Muscle of leg (tissue), 16 donors: ENCODE measurements at places on chromosomes 2 and 18. TPM values are rescaled to one million over a fixed set of nuclear protein-coding genes. Genes with fewer than 3 reads are reported as not detected.

REG1B gene
- polyA plus RNA-seq: not detected

CHST9 gene
- 0.26 TPM for polyA plus RNA-seq

ALPI gene
- polyA plus RNA-seq: 3.7 TPM

EVA1A gene
- polyA plus RNA-seq: 6.5 TPM

HOXD9 gene
- 1.8 TPM for polyA plus RNA-seq

MAL gene
- polyA plus RNA-seq: 3.2 TPM

SLC4A3 gene
- 8.3 TPM for polyA plus RNA-seq

- no peak overlapping the region for H3K4me3 ChIP-seq
- H3K4me1 ChIP-seq: peaks cover 4% of the 10 kb centered on the region
- no peaks in the 10 kb centered on the region for H3K36me3 ChIP-seq
- H3K27me3 ChIP-seq: no peaks in the 10 kb centered on the region
- no peak overlapping the region for H3K27ac ChIP-seq
Observed at GRCh38 chr2:156457523-156458517, 21.6 kb downstream of the GPD2 start.

GRCh38 chr2:105324732-105325131 is 4.8 kb downstream of the TGFBRAP1 start:
- no peak for DNase-seq
- H3K27ac ChIP-seq: no peak overlapping the region
- no peaks in the 10 kb centered on the region for H3K27me3 ChIP-seq
- H3K36me3 ChIP-seq: no peaks in the 10 kb centered on the region

DNA sequence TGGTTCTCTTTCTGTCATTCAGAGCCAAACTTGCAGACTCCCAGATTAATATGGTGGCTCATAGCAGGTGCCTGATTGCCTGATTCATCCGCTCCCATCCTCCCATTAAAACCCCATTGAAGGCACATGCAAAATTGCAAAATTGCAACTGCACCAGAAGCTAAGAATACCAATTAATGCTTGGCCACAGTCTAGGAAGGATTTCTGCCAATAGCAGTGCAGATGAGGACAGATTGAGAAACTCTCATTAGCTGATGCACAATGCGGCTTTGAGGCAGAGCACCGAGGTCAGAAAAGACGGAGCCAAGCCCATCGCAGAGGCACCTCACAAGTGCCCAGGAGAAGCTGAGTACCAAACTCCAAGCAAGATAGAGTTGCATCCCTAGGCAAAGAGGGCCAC is 172.8 kb downstream of the ARL4C start:
- H3K4me3 ChIP-seq: no peak overlapping the region
- H3K36me3 ChIP-seq: no peaks in the 10 kb centered on the region
- no peaks in the 10 kb centered on the region for H3K4me1 ChIP-seq
- no peaks in the 10 kb centered on the region for H3K27me3 ChIP-seq
- no peak for DNase-seq

DNA sequence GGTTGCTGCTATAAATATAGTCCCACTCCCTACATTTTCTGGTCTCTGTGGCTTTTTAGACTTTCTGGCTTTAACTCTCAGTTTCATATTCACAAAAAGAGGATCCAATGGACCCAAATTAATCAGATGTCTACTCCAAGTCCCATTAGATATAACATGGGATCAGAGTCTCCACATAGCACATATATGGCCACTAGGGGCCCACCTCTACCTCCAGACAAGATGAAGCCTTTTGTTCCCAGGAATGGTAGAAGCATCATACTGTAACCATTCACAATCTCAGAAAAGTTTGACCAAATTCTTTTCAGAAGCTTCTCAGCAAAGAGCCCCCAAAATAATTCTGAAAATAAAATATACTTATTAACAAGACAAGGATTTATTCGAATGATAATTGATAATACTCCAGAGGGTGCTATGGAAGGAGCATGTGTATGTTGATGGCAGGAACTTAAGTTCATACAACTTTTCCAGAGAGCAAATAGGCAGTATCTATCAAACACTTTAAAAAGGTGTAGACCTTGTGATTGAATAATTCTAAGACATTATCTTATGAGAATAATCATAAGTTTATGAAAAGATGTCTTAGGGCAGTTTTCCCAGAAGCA is 382.3 kb upstream of the CRIM1 start:
- H3K27me3 ChIP-seq: no peaks in the 10 kb centered on the region
- H3K4me3 ChIP-seq: no peak overlapping the region
- peak overlapping the region; percentile 82 for H3K27ac ChIP-seq
- H3K4me1 ChIP-seq: peaks cover 3% of the 10 kb centered on the region

GRCh38 chr18:80181642-80182461 is 65.5 kb downstream of the PARD6G start:
- H3K27me3 ChIP-seq: no peaks in the 10 kb centered on the region
- H3K4me1 ChIP-seq: peaks cover 4% of the 10 kb centered on the region
- H3K36me3 ChIP-seq: no peaks in the 10 kb centered on the region
- peak; percentile 23 for DNase-seq

DNA sequence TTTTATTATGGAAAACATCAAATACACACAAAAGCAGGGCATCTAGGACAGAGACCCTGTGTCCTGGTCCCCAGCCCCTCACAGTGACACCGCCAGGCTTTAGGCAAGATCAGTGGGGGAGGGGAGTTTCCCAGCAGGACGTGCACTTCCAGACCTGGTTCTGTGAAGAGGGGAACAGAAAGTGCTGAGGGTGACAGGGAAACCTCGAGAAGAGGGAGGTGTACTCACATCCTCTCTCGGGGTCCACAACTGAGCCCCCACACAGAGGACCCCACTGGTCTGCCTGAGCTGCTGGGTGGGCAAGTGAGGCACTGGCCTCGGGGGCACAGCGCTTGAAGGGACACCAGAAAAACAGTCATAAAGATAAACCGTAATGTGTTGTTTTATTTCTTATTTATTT is 4.4 kb upstream of the GPR35 start:
- H3K36me3 ChIP-seq: no peaks in the 10 kb centered on the region
- H3K4me3 ChIP-seq: no peak overlapping the region
- no peaks in the 10 kb centered on the region for H3K27me3 ChIP-seq

- no peak overlapping the region for H3K4me3 ChIP-seq
- no peak overlapping the region for H3K27ac ChIP-seq
- no peak for DNase-seq
- H3K4me1 ChIP-seq: peaks cover 15% of the 10 kb centered on the region
- peaks cover 48% of the 10 kb centered on the region for H3K27me3 ChIP-seq
Observed at GRCh38 chr2:98348066-98348561, 1.9 kb downstream of the CNGA3 start.

DNA sequence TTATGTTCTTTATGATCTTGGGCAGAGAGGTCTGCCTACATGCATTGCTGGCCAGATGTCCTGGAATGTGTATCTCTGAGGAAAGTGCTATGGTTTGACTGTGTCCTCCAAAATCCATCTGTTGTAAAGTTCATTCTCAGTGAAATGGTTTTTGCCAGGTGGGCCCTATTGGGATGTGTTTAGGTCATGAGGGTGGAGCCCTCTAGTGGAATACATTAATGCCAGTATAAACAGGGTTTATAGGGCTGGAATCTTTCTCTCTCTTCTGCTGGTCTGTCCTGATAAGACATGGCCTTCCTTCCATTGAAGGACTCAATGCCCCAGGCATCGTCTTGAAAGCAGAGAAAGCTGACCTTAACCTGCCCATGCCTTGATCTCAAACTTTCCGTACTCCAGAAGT is 258.5 kb downstream of the RPIA start:
- DNase-seq: no peak
- H3K4me3 ChIP-seq: no peak overlapping the region
- H3K27me3 ChIP-seq: no peaks in the 10 kb centered on the region
- H3K27ac ChIP-seq: no peak overlapping the region

GRCh38 chr2:45736757-45737704 is 85.6 kb downstream of the PRKCE start:
- DNase-seq: no peak
- no peaks in the 10 kb centered on the region for H3K36me3 ChIP-seq
- no peak overlapping the region for H3K4me3 ChIP-seq
- H3K27me3 ChIP-seq: no peaks in the 10 kb centered on the region

DNA sequence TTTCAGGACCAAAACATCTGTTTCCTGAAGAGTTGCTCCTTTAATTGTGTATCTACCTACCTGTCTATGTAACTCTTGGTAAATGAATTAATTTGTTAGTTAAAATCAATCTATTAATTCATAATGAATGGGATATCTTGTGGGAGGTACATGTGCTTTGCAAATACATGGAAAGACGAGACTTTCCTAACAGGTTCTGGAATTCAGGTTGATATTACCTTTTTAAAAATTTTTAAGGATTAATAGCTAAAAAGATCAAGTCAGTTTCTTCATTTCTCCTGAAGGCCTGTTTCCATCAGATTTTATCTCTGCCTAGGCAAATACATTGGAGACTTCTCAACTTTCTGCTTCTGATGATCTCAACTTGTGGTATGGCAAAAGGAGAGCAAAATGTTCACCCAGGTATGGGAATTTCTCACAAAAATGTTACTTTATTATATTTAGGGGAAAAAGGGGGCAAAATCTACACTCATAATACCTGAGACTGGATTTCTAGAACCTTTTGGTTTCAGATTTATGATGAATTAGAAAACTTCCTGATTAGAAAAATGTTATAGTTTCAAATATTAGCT is 7.4 kb downstream of the TFPI start:
- no peak overlapping the region for H3K27ac ChIP-seq
- no peak for DNase-seq
- no peaks in the 10 kb centered on the region for H3K36me3 ChIP-seq

- no peak overlapping the region for H3K4me3 ChIP-seq
- H3K27ac ChIP-seq: no peak overlapping the region
- DNase-seq: no peak
- no peaks in the 10 kb centered on the region for H3K27me3 ChIP-seq
Observed at GRCh38 chr2:164933671-164934189, 21.6 kb downstream of the SLC38A11 start.

- no peak for DNase-seq
- no peak overlapping the region for H3K4me3 ChIP-seq
- H3K27me3 ChIP-seq: no peaks in the 10 kb centered on the region
- no peaks in the 10 kb centered on the region for H3K36me3 ChIP-seq
- H3K27ac ChIP-seq: no peak overlapping the region
- peaks cover 40% of the 10 kb centered on the region for H3K4me1 ChIP-seq
Observed at GRCh38 chr2:9099341-9099751, 95.9 kb upstream of the MBOAT2 start.

DNA sequence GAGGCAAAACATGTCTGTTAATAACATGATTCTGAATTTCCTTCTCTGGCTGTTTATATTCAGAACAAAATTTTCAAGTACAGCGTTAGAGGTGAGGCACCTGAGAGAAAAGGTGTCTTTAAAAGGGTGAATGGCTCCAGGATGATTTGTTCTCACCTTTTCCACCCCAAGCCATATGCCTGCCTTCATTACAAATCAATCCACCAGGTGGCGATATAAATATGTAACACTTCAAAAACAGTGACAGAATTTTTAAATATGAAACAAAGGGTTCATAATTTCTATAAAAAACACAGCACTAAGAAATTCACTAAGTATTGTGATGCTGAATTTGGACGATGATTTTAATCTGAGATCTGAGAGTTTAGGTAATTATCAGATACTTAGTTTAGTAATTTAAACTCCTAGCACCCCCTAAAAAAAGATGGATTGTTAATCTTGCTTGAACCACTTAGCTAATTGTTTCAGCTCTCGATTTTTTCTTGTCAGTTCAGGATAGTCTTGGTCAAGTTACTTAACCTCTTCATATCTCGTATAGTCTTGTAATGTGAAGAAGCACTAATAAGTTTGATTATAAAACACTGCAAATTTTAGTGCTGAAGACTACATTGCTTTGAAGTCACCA is 528.8 kb downstream of the CPS1 start:
- H3K27ac ChIP-seq: no peak overlapping the region
- H3K4me1 ChIP-seq: no peaks in the 10 kb centered on the region
- H3K4me3 ChIP-seq: no peak overlapping the region
- DNase-seq: peak; percentile 39
- no peaks in the 10 kb centered on the region for H3K27me3 ChIP-seq

DNA sequence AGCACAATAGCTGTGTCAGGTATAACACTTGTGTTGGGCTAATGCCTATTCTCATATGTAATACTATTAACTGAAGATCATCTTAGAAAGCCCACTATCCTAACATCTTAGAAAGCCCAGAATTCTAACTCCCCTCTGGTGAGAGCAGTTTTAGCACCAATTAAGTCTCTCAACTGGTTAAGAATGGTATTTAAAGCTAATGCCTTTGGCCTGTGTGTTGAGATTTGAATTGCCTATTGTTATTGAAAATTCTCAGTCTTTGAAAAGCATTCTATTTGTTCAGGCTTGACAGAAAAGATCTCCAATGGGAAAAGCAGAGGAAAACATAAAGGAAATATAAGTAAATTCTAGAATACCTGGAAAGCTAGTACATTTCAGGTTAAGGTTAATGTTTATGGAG is 352.5 kb downstream of the ARHGAP15 start:
- no peaks in the 10 kb centered on the region for H3K27me3 ChIP-seq
- H3K4me3 ChIP-seq: no peak overlapping the region
- DNase-seq: no peak
- peak overlapping the region; percentile 94 for H3K27ac ChIP-seq
- H3K36me3 ChIP-seq: no peaks in the 10 kb centered on the region
- peaks cover 6% of the 10 kb centered on the region for H3K4me1 ChIP-seq

GRCh38 chr2:4909346-4910009 is 782.7 kb upstream of the SOX11 start:
- H3K36me3 ChIP-seq: no peaks in the 10 kb centered on the region
- no peak overlapping the region for H3K27ac ChIP-seq
- peak; percentile 21 for DNase-seq
- no peaks in the 10 kb centered on the region for H3K4me1 ChIP-seq

DNA sequence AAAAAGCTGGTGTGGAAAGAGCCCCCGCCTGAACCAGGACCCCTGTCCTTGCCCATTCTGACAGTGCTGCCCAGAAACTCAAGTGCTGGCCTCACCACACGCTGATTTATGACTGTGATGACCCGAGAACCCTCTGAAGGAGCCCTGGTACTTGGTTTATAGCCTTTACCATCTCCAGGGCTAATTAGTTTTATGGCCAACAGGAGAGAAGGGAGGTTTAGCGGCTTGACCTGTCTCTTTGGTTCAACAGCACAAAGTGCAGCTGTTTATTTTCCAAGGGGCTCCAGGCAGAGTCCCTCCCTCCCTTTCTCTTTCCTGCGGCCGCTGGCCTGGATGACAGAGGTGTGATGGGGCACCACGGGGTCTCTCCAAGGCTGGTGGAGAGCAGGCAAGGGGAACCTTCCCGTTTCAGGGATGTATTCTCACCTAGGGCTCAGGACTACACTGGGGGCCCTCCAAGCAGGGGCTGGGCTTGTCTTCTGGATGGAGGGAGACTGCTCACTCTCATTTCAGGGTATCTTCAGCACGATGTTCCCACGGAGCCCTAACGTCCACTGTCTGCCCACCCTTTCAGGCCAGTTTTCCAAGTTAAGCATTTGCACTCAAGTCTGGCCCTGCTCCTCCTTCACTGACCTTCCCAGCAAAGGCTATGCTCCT is 174.2 kb upstream of the GLI2 start:
- H3K36me3 ChIP-seq: no peaks in the 10 kb centered on the region
- peaks cover 25% of the 10 kb centered on the region for H3K4me1 ChIP-seq
- no peak overlapping the region for H3K4me3 ChIP-seq
- DNase-seq: no peak
- peaks cover 14% of the 10 kb centered on the region for H3K27me3 ChIP-seq
- H3K27ac ChIP-seq: no peak overlapping the region
